ENCODE measurements at places on chromosomes 13 and 19.

- DNase-seq = no peak
These were observed at the start of gene KISS1R for GRCh38 chr19:917323-918151. Gene KISS1R (plus strand): TSS chr19:917333. CDS start chr19:917503, 170 bp downstream.

GRCh38 chr13:70386919-70387318 lies 278.7 kb upstream of the KLHL1 start:
- DNase-seq = no peak

- DNase-seq = no peak
These were observed 98.1 kb upstream of the IRS2 start for GRCh38 chr13:109884462-109884861.

DNA sequence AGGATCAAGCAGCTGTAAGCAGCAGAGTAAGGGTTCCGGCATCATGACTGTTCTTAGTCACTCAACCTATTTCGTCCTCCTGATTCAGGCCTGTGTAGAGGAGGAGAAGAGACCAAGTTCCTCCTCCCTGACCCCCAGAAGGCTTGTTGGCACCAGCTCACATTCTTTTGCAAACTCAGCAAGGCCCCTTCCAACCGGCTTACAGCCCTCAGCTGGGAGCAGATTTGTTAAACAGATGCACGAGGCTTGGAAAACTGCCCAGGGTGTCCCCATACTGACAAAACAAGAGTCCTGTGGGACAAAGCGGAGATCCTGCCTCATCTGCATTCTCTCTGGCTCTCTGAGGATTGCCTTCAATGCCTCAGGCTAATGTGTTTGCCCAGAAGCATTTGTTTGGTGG lies 113.2 kb upstream of the SOX21 start:
- peak; percentile 52 for DNase-seq

DNA sequence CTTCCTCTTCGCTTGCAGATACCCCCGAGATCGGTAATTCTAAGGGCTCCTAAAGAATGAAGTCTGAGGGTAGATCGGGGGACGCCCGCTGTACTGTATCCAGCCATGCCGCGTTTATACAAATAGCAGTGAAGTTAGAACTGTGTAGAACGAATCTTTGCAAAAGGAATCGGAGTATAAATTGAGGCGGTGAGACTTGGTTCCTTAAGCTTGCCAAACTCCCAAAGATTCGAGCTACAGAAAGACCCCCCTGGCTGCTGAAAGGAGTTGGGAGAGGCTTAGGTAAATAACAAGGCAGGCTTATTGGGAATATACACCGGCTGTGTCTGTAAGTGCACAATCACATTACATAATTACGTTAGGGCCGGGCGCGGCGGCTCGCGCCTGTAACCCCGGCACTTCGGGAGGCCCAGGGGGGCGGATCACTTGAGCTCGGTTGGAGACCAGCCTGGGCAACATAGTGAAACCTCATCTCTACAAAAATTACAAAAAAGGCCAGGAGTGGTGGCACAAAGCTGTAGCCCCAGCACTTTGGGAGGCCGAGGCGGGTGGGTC lies 12.2 kb downstream of the TMEM160 start:
- DNase-seq = no peak

GRCh38 chr13:40120288-40120687 lies 464.8 kb downstream of the COG6 start:
- no peak for DNase-seq

GRCh38 chr19:10389863-10390262 lies 9.5 kb upstream of the TYK2 start:
- no peak for DNase-seq

GRCh38 chr13:41505209-41505835 lies 48.0 kb downstream of the RGCC start:
- DNase-seq = no peak

DNA sequence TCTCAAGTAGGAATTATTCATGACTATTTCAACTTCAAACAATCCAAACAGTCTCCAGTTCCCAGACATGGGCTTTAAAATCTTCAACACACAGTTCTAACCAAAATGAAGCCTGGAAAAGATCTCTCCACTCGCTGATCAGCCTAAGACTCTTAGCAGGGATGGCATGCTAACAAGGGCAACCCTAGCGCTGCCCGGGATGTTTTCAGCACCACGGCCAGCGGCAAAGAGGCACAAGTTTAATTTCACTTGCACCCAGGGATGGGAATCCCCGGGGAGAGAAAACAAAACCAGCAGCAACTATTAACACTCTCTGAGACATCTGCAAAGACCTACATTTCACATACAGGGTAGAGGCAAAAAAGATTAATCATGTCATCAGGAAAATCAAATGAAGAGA lies 43.0 kb downstream of the CACNA1A start:
- DNase-seq = no peak

- DNase-seq = no peak
These were observed 1.5 kb upstream of the ZNF235 start for GRCh38 chr19:44306283-44306682.

- DNase-seq = no peak
These were observed 304.5 kb downstream of the KCNRG start for GRCh38 chr13:50319635-50320255.

GRCh38 chr13:109500146-109500773 lies 286.1 kb downstream of the IRS2 start:
- DNase-seq = no peak

GRCh38 chr19:58392945-58393724 lies 2.3 kb upstream of the RNF225 start:
- no peak for DNase-seq

DNA sequence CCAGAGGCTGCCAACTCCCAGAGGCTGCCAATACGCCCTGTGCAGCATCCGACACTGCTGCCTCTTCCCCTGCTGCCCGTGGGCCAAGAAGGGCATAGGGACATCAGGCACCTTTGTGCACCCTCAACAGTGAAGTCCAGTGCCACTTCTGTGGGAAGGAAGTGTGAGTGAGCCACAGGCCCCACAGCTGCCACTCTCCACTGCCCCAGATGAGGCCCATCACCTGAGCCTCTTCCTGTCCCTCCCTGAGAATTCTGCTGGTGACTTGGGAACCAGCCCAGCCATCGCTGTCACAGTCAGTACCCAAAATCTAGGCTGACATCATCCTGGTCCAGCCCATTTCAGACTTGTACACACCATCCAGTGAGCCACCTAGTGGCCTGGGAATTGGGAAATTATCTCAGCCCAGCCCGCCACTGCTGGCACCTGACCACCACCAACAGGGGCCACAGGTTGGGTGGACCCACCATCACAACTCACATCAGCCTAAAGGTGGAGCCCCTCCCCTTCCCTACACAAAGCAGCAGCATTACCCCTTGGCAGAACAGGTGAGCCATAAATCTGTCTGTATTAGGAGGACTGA lies 733.9 kb upstream of the KLHL1 start:
- no peak for DNase-seq

All from substantia nigra (tissue), 51 donors.